ENCODE measurements at places on chromosomes 6 and 20.

GRCh38 chr6:129597023-129597713, 112.8 kb downstream of the ARHGAP18 start:
- no peaks in the 10 kb centered on the region for H3K27me3 ChIP-seq
- H3K27ac ChIP-seq, result no peak overlapping the region
- H3K36me3 ChIP-seq, result no peaks in the 10 kb centered on the region
- H3K4me3 ChIP-seq, result no peak overlapping the region
- H3K4me1 ChIP-seq, result no peaks in the 10 kb centered on the region

DNA sequence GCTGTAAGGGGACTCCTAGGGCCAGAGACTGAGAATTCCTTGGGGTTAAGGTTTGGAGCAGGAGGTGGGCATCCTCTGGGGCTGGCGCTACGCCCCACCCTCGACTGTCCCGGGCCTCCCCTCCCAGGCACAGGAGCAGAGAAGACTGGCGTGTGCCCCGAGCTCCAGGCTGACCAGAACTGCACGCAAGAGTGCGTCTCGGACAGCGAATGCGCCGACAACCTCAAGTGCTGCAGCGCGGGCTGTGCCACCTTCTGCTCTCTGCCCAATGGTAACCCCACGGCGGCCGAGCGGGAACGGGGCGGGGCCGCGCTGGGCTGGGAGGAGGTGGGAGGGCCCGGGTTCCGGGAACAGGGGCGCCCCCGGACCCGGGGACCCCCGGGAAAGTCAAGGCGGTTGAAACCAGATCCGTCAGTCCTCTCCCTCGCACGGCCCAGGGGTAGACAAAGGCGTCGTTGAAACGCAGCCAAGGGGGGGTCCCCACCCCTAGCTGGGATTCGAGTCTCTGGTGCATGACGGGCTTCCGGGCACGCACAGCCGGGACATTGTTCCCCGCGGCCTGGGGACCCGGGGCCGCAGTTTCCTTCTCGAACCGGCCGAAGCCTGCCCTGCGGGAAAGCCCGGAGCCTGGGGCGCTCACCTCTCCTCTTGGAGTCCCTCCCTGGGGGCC, 844 bp downstream of the WFDC2 start:
- H3K36me3 ChIP-seq, result no peaks in the 10 kb centered on the region
- peaks cover 3% of the 10 kb centered on the region for H3K4me1 ChIP-seq
- H3K4me3 ChIP-seq, result peak overlapping the region; percentile 63
- H3K27ac ChIP-seq, result peak overlapping the region; percentile 30

- H3K4me3 ChIP-seq, result no peak overlapping the region
- H3K4me1 ChIP-seq, result peaks cover 7% of the 10 kb centered on the region
- H3K36me3 ChIP-seq, result no peaks in the 10 kb centered on the region
- H3K27me3 ChIP-seq, result no peaks in the 10 kb centered on the region
- no peak overlapping the region for H3K27ac ChIP-seq
Measured at GRCh38 chr6:42552380-42552779, 11.4 kb upstream of the UBR2 start.

GRCh38 chr6:77587963-77588362, 64.9 kb upstream of the MEI4 start:
- no peak for DNase-seq
- no peaks in the 10 kb centered on the region for H3K4me1 ChIP-seq
- H3K4me3 ChIP-seq, result no peak overlapping the region
- no peaks in the 10 kb centered on the region for H3K36me3 ChIP-seq
- no peak overlapping the region for H3K27ac ChIP-seq

DNA sequence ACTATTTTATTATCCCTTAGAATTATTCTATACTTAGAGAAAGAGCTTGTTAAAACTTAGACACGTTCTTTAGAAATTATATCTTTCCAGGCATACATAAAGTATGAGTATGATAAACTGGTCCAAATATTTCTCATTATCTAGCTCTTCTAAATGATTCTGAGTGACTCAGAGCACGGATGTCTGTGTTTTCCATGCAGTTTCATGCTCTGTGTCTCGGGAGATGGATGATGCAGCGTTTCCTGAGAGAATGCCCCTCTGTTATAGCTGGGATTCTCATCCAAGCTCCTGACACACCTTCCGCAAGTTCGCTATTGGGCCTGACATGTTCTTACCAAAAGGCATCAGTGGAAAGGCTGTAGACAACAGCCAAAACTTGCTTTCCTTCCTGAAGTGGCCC, 19.3 kb downstream of the SIRT5 start:
- DNase-seq, result no peak
- H3K4me1 ChIP-seq, result no peaks in the 10 kb centered on the region
- H3K27me3 ChIP-seq, result no peaks in the 10 kb centered on the region
- no peak overlapping the region for H3K27ac ChIP-seq

DNA sequence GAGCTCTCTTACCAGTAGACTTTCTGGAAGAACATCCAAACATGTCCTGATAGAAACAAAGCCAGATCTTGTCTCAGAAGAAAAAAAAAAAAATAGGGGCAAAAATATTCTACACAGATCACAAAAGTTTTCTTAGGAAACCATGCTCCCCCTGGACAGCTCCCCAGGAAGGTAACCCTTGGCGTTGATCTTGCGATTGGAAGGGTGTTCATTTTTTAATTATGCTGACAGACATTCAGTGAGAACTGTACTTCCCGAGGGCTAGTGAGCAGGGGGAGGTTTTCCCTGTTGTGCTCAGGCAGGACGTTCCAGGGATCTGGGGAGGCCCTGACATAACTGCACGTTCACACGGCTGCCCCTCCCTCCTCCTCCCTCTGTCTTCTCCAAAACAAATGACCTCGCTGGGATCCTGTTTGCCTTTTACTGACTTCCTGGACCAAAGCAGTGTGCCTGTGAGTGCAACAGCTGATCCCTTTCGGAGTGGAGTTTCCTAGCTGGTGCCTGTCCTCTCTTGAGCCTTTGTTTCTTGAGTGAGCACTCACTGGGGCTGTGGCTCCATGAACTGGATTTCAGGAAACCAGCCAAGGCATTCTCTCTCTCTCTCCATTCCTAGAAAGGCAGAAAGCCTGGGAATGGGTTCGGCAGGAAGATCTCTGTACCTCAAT, 46.7 kb downstream of the MARCKS start:
- no peak overlapping the region for H3K27ac ChIP-seq
- no peak overlapping the region for H3K4me3 ChIP-seq
- H3K4me1 ChIP-seq, result 0 out of 2 replicates have a peak, but pooled peaks cover 1% of the 10 kb centered on the region

- H3K4me1 ChIP-seq, result no peaks in the 10 kb centered on the region
- H3K4me3 ChIP-seq, result no peak overlapping the region
- no peaks in the 10 kb centered on the region for H3K27me3 ChIP-seq
- 0 out of 2 replicates have a peak, but pooled peaks cover 3% of the 10 kb centered on the region for H3K36me3 ChIP-seq
- no peak for DNase-seq
- H3K27ac ChIP-seq, result no peak overlapping the region
Measured at GRCh38 chr6:149823013-149823412, 41.1 kb downstream of the LRP11 start.

GRCh38 chr6:166540631-166541331, 45.7 kb downstream of the RAMACL start:
- no peak overlapping the region for H3K4me3 ChIP-seq
- H3K4me1 ChIP-seq, result peaks cover 4% of the 10 kb centered on the region
- H3K27me3 ChIP-seq, result no peaks in the 10 kb centered on the region
- DNase-seq, result no peak

- H3K27me3 ChIP-seq, result no peaks in the 10 kb centered on the region
- no peak overlapping the region for H3K27ac ChIP-seq
Measured at GRCh38 chr6:156933201-156934068, 156.3 kb downstream of the ARID1B start.

- H3K36me3 ChIP-seq, result no peaks in the 10 kb centered on the region
- no peak overlapping the region for H3K27ac ChIP-seq
- no peak overlapping the region for H3K4me3 ChIP-seq
- DNase-seq, result no peak
- H3K4me1 ChIP-seq, result no peaks in the 10 kb centered on the region
Measured at GRCh38 chr6:23447731-23448130, 678.3 kb upstream of the NRSN1 start.

DNA sequence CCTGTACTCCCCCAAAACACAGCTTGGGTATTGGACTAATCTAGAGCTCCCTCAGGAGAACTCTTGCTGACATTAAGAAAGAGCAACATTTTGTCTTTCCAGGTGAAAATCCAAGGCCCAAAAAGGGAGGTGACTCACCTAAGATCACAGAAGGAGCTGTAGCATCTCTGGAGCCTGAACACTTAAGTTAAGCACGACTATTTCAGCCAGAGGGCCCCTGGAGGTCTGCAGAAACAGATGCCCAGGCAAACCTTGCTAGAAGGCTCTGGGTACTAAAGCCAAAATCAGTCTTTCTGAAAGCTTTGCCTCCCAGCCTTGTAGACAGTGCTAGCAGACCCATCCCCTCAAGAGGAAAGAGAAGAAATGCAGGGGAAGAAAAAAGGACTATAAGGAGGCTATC, 8.8 kb downstream of the EDN1 start:
- no peak overlapping the region for H3K27ac ChIP-seq
- H3K36me3 ChIP-seq, result no peaks in the 10 kb centered on the region
- H3K27me3 ChIP-seq, result no peaks in the 10 kb centered on the region
- no peak overlapping the region for H3K4me3 ChIP-seq
